ENCODE measurements at places on chromosomes 2 and 18.

DNA sequence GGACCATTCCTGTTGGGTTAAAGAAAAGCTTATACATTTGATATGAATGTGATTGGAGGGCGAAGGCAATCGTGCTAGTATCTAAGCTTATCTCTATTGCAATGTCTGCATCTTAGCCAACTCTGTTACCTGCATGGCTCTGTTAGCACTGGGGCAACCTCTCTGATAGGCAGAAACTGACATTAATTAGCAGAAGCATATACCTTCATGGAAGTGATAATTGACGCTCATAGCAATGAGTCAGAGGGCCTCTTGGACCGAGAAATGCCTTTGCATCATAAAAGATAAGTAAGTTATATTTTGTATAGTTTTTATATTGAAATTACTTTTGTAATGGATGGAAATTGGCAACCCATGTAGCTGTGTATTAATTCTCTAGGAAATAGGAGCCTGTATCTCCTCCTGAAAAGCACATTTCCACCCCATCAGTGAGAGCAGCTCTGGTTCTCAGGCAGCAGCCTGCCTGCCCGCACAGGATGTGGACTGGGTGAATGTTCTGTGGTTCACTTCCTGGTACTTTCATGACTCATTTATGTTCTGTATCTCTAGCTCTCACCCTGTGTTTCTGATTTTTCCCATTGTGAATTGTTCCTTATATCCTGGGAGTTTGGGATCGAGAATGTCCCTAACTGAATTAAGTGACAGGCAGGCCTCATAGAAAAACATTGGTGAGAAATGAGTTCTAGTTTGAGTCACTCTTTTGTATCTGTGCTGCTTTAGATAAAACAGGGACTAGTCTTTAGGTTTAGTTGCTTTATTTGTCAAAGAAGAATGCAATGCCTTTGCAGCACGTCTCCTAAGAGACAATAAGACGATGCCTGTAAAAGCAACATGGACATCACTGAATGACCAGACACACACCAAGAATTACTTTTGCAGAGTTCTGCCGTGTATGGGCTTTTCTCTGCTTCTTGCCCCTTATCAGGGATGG, 344.9 kb downstream of the DCDC2C start:
- no peak for DNase-seq

GRCh38 chr2:1715184-1716013, 28.9 kb downstream of the PXDN start:
- DNase-seq: no peak

GRCh38 chr18:76459687-76460350, 35.2 kb downstream of the ZNF516 start:
- DNase-seq: no peak

GRCh38 chr2:225076125-225076524, 33.9 kb upstream of the DOCK10 start:
- no peak for DNase-seq

GRCh38 chr18:32899819-32900218, 127.0 kb upstream of the KLHL14 start:
- DNase-seq: no peak

DNA sequence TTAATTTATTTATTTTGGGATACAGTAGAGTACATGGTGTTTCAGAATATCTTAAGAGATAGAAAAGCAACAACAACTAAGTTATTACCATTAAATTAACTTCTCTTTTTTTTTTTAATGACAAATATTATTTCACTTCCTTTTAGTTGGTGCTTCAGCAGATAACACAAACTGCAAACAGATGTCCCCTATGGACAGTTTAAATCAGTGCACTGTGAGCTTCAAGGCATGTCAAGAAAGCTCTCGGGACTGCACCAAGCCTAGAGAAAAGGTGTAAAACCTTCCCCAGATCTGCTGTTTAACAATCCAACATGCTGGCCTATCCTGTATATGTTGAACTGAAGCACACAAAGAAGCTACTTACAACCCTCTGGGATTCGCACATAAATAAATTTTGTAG, 122.7 kb downstream of the TCF4 start:
- no peak for DNase-seq

GRCh38 chr2:61620244-61621159, 82.3 kb upstream of the XPO1 start:
- DNase-seq: no peak

Measured in stimulated activated CD8-positive, alpha-beta memory T cell treated with anti-CD3 and anti-CD28 coated beads, Interleukin-7, amount 100 ng/mL, for 24 hours (primary cell).